ENCODE measurements at places on chromosomes 5 and 9.

DNA sequence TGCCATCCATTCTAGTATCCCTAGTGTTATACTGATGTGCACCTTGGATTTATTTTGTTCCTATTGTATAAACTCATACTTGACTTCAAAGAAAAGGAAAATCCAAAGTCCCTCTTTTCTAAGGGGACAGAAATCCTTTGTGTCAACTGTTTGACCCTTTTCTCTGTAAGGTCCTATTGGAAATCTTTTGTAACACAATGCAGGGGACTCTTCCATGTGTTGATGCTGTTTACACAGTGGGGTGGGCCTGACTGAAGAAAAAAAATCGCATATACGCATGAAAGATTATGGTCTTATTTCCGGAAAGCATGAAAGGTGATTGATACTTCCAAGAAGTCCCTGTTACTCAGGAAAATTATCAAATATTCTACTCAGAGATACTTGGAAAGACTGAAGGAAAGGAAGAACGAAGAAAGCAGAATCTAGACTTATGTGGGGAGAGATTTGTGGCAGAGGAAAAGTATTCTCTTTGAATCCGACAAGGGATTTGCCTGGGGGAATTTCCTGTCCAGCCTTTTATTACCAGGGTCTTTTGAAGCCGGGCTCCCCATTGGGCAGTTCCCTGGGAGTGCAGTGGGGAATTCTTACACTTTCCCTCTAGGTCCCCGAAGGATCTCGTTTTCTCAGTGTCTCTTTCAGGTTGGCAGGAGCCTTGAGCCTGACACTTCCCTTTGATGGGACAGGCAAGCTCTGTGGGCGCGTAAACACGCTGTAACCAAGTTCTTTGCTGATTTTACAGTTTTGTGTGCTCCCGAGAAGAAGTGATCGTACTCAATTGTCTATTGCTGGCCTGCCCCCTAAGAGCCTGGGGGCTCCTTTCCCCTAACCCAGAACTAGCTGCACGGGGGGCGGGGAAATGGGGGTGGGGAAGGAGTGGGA, 779 bp upstream of the VCAN start:
- no peak for DNase-seq

DNA sequence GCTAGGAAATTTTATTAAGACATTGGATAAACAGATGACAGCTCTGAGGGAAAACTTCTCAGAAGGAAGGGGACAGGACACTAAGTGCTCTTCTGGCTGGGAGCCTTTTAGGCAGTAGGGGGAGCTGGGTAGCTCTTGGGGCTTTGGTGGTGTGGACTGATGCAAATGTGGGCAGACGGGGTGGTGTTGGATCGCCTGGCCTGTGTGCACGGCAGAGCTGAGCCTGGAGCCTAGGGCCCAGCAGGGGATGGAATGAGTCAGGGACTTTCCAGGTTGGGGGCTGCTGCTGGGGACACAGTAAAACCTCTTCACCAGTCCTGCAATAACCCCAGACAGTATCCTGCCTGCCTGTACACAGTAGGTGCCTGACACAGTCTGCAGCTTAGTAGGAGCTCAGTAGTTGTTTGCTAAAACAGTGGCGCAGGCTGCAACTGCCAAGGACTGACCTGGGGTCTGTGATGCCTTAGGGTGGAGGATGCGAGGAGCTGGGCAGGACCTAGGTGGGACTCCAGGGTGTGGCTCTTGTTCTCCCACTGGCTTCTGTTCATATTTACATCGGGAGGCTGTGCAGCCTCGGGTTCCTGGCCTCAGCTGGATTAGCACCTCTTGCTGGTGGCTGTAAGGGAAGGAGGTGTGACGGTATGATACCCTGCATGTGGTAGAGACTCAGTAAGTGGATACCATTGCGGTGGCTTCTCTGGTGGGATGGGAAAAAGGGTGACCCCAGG, 83.8 kb downstream of the DAB2IP start:
- no peak for DNase-seq

GRCh38 chr9:32581512-32582143, 8.7 kb upstream of the NDUFB6 start:
- no peak for DNase-seq

- DNase-seq, result peak; percentile 42
Observed at GRCh38 chr9:95508968-95509850, 7.6 kb downstream of the PTCH1 start.

DNA sequence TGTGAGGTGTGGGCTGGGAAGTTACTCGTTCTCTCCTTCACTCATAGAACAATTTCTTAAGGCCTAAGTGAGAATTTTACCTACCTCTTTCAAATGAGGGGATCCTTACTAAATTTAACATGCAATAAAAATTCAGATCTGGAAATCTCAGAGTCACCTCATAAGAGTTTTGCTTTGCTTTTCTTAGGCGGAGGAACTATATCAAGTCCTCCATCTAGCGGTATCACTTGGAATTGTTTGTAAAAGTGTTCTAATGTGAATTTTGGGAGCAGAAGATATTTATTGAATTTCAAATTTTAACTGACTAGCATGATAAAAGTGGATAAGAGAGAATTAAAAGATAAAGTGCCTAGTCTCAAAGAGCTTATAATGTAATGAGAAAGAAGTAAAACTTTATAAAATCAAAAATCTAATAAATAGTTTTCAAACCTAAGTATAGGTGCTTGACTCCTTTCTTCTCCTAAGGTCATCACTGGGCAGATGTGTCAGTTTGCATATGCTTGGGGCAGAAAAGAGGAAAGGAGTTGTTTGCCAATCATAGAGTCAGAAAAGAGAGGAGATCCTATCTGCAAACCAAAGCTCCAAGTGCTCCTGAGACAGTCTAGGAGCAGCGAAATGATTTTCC, 145.7 kb upstream of the DAB2 start:
- no peak for DNase-seq

- DNase-seq, result no peak
Observed at GRCh38 chr5:151253605-151253950, 593 bp downstream of the GM2A start.

DNA sequence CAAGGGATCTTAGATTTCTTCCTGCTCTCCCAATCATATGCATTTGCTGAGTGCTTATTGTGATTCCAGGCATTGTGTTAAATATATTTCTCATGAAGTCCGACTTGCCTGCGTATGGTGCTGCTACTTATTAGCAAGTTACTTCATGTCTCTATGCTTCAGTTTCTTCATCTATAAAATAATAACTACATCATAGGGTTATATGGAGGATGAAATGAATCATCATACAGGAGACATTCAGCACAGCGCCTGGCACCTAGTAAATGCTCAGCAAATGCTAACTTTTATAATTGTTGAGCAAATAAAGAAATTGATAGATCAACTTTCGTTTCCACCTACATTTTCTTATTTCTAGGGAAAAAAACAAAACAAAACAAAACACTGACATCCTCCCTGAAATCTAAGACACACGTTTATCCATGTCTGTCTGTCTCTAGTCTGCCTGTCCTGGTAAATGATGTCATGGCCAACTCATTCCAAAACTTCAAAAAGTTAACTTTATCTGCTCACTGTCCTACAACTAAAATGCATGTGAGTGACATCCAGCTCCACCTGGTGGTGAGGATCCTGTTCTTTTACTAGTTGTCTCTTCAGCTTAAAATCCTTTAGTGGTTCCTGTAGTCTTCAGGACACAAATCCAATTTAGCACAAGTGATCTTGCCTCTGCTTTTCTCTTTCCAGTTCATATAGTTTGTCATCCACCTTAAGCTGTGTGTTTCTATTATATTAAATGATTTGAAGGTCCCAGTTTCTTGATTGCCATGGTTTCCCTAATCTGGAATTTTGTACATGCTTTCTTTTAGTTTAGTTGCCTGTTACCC, 27.7 kb downstream of the PPP3R2 start:
- DNase-seq, result no peak

DNA sequence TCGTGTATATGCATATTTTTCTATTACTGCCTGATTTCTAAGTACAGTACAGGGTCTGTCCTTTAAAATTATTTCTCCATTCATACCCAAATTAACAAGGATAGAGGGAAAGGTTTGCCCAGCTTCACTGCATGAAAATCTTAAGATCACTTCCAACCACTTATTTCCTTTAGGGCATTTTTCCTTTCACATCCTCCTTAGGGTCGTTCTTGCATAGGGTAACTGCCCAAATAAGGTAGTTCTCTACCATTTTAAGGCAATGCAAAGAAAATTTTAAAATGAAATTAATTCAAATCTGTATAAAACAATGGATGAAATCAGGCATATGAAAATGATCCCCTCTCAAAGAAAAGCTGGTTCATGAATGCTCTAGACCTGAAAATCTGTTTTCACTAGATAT, 4.1 kb upstream of the CDC20B start:
- DNase-seq, result no peak

DNA sequence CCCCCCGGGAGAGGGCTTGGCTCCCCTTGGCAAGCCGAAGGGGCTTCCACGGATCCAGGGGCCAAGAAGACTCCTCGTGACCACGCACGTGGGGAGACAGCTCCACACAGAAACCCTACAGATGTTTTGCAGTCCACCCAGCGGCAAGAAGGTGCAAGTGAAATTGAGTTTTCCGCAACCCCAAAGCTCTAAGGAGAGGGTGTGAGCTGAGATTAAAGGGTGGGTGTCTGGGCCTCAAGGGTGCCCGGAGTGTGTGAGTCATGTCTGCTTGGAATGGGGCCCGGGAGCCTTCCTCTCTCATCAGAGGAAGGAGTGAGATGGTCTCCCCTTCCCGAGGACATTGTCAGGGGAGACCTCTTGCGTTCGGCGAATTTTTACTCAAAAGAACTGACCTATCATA, 79.1 kb downstream of the OLFM1 start:
- DNase-seq, result no peak

GRCh38 chr5:62621280-62621679, 42.7 kb downstream of the LRRC70 start:
- no peak for DNase-seq

DNA sequence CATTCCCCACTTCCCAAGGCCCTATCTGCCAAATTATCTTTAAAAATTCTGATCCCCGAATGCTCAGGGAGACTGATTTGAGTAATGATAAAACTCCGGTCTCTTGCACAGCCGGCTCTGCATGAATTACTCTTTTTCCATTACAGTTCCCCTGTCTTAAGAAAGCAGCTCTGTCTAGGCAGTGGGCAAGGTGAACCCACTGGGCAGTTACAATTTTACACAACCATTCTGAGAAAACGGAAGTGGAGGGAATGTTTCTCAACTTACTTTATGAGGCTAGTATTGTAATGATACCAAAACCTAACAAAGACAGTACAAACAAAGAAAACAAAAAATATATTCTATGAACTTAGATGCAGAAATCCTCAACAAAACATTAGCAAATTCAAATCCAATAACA, 100.0 kb downstream of the MCTP1 start:
- DNase-seq, result no peak

DNA sequence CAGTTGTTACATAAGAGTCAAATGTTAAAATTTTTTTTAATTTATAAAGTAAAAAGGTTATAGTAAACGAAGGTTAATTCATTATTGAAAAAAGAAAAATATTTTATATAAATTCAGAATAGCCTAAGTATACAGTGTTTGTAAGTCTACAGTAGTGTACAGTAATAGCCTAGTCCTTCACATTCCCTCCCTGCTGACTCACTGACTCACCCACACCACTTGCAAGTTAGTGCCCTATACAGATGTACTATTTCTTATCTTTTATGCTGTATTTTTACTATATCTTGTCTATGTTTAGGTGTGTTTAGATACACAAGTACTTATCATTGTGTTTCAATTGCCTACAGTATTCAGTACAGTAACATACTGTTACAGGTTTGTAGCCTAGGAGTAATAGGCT, 57.6 kb downstream of the MAMDC2 start:
- DNase-seq, result no peak

DNA sequence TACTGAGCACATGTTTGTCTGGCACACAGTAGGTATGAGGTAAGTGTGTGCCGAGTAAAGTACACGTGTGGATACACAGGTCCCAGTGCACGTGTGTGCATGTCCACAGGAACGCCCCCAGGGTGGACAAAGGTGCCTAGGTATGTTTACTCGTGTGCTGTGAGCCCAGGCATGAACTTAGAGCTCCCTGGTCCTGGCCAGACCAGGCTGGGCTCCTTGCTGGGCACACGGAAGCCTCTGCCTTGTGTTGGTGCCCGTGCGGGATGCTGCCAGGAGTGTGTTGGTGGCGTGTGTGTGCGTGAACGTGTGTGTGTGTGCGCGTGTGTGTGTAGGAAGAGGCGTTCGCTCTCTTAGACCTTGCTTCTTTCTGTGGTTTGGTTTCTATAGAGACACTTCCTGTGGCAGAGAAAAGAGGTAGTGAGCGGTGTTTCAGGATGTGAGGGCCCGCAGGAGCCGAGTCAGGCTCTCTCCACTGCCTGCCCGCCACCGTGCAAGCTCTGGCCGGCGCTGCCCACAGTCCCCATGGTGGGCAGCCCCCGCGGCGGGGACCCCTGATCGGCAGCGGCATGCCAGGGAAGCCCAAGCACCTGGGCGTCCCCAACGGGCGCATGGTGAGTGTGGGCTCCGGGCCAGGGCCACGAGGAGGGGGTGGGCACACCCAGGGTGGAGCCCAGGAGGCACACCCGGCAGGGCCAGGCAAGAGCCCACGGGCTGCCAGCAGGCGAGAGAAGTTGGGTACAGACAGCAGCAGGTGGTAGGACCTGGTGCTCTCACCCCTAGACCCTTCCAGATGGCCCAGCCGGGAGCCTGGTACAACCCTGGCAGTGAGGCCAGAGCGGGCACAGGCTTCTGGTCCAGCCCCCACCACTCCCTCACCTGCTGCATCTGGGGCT, at the start of gene RGS14:
TSS of gene RGS14 (plus strand) at position 466 of the 893 bp plus-strand sequence. CDS start at position 567, 101 bp downstream.
- DNase-seq, result no peak

DNA sequence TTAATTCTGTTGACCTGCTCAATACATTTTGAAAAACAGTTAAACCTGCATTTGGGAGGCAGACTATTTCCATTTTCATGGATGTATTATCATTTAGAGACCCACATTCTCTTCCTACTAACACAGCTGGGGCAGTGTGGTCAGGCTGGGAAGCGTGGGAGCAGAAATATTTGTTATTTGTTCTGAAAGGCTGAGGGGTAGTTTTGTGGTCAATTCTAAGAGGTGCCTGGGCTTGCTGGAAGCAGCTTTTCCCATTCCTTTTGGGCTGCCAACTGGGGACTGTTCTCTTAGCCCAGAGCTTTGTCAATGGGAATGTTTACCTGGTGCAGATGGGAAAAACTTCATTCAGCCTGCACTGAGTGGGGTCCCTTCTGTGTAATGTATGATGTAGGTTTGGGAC, 171.4 kb upstream of the DAP start:
- no peak for DNase-seq

DNA sequence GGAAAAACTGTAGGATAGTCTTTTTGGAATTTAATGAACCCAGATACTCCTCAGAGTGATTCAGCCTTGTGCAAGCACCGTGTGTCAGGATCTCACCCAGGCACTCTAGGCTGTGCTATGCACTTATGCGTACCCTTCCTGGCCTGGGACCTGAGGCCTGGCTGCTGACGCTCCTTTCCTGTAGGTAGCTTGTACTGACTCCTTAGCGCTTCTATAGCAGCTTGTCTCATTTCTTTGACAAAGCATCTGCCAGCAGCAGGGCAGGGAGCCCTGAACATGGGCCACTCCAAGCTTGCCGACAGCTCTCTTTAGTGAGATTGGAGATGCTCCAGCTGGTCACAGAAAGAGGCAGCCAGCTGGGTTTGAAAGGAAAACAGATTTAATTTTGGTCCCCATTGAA, 147.3 kb downstream of the SGCD start:
- no peak for DNase-seq

Data from stimulated activated CD4-positive, alpha-beta T cell treated with anti-CD3 and anti-CD28 coated beads, TNF-alpha, amount 100 ng/mL, for 4 hours (primary cell).